ENCODE measurements at places on chromosomes 5 and 9. TPM values are rescaled to one million over a fixed set of nuclear protein-coding genes. Genes with fewer than 3 reads are reported as not detected.

Gene RELL2
- total RNA-seq, result 6.9 TPM

Gene FAM240B
- total RNA-seq, result not detected

DNA sequence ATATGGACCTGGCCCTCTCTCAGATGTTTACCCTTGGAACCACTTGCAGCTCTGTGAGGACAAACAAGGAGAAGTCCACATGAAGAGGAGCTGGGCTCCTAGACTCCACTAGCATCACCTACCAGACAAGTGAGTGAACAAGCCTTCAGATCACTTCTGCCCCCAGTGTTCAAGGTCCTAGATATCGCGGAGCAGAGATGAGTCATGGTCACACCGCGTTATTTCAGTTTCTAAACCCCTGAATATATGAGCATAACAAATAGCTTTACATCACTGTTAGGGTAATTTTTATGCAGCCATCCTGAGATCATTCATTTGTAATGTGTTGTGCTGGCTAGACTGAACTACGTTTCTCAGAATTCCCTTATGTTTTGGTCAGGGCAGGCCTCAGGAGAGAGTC is 77.0 kb upstream of the DAP start:
- DNase-seq, result no peak

DNA sequence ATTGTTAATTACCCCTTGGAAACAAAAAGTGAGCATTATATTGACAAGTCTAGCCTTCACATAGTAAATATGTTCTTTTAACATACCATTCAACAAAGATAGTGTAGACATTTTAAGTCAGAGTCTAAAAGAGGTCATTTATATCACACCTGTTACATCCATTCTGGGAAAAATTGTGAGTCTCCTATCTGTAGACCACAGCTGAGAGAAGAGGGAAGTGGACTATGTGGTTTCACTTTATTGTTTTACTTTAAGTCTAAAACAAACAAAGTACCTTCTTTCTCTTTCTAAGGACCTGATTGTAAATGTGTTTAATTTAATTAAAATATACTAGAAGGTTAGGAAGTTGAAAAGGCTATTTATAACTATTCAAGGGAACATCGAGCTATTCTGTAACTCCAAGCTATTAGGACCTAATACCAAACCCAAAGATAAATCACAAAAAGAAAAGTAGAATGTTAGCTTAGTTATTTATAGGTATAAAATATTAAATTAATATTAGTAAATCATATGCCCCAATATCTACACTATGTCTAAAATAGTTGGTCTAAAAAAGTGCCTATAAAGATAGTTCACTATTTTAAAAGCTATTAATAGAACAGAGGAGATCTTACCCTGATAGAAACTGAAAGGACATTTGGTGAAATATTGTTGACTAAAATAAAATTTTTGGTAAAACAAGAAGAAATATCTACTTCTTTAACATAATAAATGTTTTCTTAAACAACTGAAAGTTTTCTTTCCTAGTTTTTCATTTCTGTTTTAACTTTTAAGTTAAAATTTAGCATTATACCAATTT is 134.9 kb downstream of the TMEM167A start:
- DNase-seq, result no peak

- no peak for DNase-seq
Observed at GRCh38 chr5:78887384-78888118, 97.6 kb downstream of the ARSB start.

Gene SLC6A18
- total RNA-seq, result not detected

Gene TRIM7
- total RNA-seq, result 12.7 TPM

Gene SPINK4
- not detected for total RNA-seq

Gene ASB6
- total RNA-seq, result 17.4 TPM

Gene TLR4
- 2.1 TPM for total RNA-seq

DNA sequence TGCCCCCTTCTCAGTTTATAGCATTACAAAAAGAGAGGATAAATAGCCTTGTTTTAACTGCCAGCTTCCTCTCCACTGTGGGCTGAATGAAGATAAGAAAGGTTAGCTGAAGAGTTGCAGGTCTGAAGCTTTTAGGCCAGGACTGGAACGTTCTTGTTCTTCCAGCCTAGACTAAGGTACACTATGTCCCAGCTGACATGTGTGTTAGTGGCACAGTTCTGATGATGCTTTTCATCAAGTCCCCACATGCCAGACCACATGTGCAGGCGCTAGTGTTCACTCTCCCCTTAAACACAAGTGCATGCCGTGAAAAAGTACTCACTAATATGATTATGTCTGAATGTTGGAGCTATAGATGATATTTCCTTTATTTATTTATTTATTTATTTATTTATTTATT is 40.7 kb downstream of the STXBP1 start:
- no peak for DNase-seq

Gene FCN1
- total RNA-seq, result not detected

Measured in renal cortical epithelial cell (primary cell).